Ovary (tissue), 10 donors: ENCODE measurements at places on chromosomes 1 and 21. TPM values are rescaled to one million over a fixed set of nuclear protein-coding genes. Genes with fewer than 3 reads are reported as not detected.

KRTAP7-1 gene
- total RNA-seq: not detected

TMEM61 gene
- total RNA-seq: 2.4 TPM

HAO2 gene
- not detected for total RNA-seq

GRCh38 chr1:220775240-220775853 lies 11.4 kb upstream of the MTARC1 start:
- peak; percentile 38 for DNase-seq

DNA sequence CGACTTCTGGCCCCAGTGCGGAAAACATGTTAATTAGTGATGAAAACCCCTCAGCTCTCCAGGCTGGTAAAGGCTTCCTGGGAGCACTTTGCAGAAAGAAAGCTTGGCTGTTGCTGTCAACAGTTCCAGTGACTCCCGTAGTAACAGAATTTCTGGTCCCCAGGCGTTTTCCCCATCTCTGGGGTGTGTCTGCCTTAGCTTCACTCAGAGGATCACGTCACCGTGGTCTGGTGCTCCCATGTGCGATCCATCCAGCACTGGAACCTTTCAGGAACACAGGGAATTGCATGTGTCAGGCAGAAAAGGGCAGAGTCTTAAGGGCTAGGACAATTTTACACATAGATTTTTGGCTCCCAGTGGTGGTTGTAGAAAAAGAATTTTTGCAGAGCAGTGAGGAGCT lies 470.4 kb upstream of the USP24 start:
- no peak for DNase-seq

DNA sequence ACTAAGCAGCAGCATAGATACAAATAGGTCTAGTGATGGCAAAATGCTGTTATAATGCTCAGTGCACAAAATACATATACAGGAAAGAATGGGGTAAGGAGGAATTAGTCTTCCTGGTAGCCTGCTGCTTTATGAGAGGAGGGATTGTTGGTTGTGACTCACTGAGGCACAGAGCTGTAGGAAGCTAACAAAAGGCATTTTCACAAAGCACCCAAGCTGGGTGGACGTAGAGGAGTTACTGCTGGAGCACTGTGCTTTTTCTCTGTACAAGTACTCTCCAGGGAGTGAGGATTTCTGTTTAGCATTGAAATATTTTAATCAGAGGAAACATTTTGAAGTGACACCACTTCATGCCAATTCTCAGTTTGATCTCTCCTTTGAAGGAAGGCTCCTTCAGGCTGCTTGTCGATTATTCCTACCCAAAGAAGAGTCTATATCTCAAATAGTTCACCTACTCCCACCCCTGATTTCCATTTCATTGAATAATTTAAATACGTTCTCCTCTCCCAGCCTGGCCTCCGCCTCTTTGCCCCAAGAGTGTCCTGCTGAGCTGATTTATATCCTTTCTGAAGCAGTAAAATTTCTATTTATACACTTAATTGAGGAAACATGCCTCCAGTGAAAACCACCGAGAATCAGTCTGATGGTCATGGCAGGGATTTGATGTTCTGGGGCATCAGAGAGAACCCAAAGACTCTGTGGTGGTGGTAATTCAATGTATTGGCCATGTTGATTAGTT lies 271.9 kb downstream of the HHAT start:
- no peak for DNase-seq
